ENCODE measurements at places on chromosomes 7 and 10.
A peak's percentile ranks its signal among the peaks of the same experiment; 100 is the strongest.

DNA sequence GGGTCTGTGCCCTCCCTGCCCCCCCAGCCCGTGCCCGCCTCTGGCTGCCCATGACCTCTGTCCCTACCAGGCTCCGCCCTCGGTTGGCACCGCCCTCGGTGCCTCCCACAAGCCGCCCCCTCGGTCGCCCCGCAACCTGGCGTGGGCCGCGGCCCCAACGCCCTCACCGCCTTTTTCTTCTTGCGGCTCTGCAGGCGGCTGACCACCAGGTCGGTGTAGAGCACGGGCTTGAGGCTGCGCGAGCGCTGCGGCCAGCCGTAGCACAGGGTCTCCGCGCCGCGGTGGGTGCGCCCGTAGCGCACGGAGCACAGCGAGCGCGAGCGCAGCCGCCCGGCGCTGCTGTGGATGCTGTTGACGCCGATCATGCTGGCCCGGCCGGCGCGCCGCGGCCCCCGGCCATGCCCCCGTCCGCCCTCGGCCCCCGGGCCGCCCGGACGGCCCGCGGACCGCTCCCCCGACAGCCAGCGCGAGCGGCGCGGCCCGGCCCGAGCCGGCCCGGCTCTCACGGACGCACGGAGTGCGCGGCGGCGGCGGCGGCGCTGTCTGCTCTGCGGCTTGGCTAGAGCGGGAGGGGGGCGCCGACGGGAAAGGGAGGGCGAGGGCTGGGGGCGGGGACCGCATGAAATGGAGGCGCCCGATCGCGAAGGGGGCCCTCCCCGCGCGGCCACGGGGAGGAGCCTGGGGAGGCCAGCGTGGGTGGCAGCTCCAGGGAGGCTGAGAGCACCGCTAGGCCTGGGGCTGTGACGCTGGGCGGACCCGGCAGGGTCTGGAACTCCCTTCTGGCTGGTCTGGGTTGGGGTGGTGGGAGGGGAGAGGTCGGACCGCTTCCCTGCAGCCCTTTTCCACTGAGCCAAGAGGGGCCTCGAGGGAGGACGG is 9.6 kb downstream of the PSD start:
- no peak for DNase-seq

DNA sequence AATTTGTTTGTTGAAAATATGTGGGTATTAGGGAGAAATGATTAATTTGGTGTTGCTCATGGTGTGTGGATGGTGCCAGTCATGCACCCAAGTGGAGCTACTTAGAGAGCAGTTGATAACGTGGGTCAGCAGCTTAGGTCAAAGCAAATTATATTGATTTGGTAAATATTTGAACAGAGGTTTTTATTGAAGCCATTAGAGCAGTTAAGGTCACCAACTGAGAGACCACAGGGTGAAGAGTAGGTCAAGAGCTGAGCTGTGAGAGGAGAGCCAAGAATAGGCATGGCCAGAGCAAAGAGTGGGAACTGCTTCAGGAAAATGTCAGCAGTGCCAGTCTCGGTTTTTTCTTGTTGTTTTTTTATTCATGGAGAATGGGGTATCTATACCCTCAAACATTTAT is 97.9 kb downstream of the TMEM168 start:
- DNase-seq, result no peak

DNA sequence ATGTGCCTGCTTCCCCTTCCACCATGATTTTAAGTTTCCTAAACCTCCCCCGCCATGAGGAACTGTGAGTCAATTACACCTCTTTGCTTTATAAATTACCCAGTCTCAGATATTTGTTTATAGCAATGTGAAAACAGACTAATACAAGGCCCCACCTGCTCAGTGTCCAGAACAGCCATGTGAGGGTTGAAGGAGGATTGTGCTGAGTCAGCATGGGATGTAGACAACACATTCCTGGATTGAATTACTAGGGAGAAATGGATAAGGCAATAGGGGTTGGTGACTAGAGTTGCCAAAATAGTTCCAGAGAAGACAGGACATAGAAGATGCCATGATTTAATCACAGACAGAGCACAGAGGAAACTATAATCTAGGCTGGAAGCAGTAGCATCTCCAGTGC is 270.3 kb downstream of the GFRA1 start:
- DNase-seq, result no peak

GRCh38 chr7:2808891-2809665 is 35.0 kb downstream of the GNA12 start:
- DNase-seq, result no peak

DNA sequence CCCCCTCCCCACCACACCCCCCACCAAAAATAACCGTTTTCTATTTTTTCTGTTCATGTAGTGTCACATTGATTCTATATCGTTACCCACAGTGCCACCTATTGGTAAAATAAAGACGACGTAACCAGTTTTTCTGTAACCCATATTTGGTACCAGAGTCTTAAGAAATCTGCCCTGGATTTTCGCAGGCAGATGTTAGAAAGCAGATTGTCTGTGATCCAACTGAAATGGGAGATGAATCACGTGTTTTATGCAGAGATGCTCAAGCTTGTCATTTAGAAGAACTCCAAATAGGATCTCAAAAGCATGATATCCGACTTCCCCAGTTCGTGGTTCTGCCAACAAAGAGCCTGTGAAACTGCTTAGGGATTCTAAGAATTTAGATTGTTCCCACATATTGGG is 261.1 kb upstream of the CSTF2T start:
- no peak for DNase-seq

GRCh38 chr10:71860243-71861029 is 9.4 kb upstream of the PSAP start:
- DNase-seq, result peak; percentile 28

- no peak for DNase-seq
Measured at GRCh38 chr10:127034034-127034633, 128.9 kb downstream of the DOCK1 start.

DNA sequence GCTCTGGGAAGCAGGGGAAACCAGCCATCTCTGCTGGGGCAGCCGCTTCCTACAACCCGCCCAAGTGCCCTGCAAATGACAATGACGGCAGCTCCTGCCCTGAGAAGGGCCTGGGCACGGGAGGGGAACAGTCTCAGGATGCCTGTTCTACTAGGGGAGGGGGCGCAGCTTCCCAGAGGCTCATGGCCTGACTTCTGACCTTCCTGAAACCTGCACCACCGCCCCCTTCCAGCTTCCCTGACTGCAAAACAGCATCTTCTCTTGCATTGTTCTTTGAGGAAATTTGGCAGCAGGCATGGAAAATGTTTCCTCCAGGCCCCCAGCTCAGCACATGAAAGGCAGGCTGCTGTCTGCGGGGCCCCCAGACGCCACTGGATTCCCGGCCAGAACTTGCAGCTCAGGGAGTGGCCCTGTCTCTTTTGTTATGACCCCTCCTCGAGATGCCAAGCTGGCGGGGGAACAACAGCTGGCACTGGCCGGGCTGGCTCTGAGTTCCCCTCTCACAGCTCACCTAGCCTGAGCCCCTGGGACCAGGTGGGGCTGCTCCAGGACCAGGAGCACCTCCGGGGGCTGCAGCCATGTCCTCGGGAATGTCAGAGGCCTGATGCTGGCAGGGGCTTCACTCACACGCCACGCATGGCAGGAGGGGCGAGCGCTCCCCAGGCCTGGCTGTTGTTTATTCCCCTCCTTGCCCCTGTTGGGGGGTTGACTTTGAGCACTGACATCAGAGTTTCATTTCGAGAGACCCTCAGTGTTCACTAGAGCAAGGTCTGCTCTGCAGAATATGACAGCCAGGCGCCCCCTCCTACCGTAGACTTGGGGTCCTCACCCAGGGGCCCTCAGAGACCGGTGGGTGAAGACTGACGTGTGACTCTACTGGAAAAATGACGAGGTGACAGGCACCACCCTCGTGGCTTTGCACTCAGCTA is 62.7 kb downstream of the CALML3 start:
- no peak for DNase-seq

GRCh38 chr7:139575338-139575680 is 51.8 kb downstream of the CLEC2L start:
- no peak for DNase-seq

GRCh38 chr7:117875566-117875965 is 2.3 kb upstream of the CTTNBP2 start:
- no peak for DNase-seq

DNA sequence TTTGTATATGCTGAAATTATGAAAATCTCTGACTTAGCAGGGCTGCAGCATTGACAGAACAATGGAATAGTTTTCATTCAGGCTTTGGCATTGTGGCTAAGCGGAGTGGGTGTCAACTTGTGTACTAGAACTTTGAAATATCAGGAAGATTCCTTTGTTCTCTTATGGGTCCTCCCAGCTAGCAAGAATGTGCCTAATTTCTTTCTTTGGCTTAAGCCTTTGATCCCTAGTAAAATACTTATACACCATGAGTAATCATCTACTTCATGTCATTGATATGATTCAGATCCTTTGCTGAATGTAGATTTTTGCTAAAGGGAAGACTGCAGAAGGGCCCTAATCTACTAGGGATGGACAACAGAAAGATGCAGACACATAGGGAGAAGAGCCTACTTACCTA is 6.2 kb downstream of the AVL9 start:
- DNase-seq, result no peak

DNA sequence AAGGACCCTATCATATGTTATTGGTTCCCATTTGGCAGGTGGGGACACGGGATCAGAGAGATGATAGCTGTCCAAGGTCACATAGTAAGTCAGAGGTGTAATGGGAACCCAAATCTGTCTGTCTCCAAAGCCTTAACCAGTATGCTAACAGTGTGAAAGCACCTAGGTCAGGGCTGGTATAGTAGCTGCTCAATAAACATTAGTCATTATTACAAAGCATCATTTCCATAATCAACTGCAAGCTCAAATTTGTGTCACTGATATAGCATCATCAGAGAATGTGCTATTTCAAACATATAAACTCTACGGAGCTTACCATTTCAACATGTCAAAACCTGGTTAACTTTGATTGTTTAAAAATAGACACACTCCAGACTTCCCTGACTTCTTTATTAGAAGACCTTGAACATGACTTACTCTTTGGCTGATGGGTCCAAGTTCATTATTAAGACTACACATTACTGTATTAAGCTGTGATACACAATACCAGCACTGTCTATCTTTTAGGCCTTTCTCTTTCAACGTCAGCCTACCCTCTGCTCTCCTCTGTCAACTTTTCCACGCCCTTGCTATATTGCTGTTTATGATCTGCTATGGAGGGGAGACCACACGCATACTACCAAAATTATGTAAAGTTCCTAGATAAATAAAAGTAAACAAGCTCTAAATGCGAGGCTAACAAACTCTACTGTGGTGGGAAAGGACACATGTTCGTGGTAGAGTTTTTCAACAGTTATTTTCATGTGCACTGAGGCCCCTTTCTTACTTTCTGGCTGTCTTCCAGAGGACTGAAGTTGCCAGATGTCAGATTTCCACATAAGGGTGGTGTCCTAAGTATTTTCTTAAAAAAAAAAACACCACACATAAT is 33.6 kb downstream of the DNMBP start:
- DNase-seq, result no peak

DNA sequence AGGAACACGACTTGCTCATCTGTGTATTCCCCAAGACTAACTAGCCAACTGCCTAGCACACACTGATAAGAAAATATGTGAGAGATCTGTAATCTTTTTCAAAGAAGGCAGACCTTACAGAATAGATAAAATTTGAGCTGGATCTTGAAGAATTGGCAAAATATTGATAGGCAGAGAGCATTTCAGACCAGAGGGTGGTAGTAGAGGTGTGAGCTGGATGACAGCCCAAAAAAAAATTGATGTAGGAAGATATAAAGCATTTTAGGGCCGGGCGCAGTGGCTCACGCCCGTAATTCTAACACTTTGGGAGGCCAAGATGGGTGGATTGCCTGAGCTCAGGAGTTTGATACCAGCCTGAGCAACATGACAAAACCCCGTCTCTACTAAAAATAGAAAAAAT is 1.2 kb upstream of the ZNF746 start:
- no peak for DNase-seq

- no peak for DNase-seq
Measured at GRCh38 chr10:132613566-132614348, 76.2 kb downstream of the INPP5A start.

DNA sequence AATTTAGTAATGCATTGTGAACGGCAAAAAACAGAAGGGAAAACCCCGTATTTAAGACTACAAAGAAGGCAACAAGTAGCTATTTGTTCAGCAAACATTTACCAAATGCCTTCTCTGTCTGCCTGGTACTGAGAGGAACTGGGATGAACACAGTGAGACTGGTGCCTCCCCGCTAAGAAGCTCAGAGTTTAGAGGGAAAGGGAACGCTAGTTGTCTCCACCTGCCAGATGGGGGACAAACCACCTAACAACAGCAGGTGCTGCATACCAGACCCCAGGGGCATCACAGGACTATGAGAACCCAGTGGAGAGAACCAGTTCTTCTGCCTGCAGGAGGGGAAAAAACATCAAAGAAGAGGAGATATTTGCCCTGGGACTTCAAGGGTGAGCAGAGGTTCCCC is 147.1 kb downstream of the SLC25A13 start:
- DNase-seq, result no peak

- DNase-seq, result peak; percentile 15
Measured at GRCh38 chr10:92574548-92575261, 812 bp upstream of the IDE start.

DNA sequence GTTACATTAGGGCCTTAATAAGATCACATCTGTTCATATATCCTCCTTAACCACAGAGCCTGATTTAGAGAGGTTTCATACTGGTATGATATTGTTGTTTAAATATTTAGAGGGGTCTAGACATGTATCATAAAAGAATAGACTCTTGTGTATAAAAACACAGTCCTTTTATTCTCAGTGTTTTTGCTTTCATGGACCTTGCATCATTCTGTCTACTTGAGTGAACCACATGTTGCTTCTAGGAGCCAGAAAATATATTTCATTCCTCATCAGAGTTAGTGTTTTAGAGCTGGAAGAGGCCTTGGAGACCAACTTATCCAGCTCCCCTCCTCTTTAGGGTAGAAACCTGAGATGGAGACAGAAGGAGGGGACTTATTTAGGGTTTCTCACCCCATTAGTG is 312.8 kb downstream of the LRMDA start:
- DNase-seq, result no peak

DNA sequence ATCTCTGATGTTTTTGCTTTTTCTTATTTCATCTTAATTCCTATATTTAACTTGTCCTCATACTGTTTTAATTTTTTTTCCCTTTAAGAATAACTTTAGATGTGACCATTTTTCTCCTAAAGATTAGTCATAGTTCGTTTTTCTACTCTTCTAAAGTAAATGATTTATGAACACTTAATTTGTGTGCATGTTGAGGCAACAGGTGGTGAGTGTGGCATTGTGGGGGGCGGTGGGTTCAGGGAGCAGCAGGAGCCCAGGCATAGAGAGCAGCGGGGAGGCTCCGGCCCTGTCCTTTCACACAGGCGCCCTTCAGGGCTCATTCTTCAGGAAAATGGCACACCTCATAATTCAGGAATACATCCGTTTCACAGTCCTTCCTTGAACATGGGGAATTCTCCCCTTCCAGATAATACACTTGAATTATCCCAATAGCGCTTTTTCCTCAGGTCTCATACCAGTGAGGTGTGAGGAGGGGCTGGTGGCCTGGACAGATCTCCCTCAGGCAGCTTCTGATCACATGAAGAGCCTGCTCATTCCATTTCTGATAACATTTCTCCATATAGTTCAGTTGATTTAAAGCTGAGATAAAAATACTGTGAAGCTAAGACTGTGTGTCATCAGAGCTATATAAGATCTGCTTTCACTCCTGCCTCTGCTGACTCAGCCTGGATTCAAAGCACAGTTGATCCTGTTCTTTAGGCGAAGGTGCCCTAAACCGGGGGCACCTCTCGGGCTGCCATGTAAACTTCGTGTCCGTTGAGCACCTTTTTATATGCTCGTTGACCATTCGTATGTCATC is 40.2 kb downstream of the CUL1 start:
- no peak for DNase-seq

- no peak for DNase-seq
Measured at GRCh38 chr10:58362027-58362789, 23.0 kb upstream of the TFAM start.

- no peak for DNase-seq
Measured at GRCh38 chr7:116561697-116562483, 37.1 kb downstream of the CAV1 start.

- DNase-seq, result no peak
Measured at GRCh38 chr7:94054130-94054529, 50.0 kb upstream of the BET1 start.

Data from cortex of kidney (tissue), 1 donor.